ENCODE measurements at places on chromosomes 3 and 15.

- no peak for DNase-seq
Observed at GRCh38 chr3:57112206-57112605, 51.7 kb downstream of the SPATA12 start.

GRCh38 chr15:24075420-24076089 lies 388.4 kb upstream of the NDN start:
- no peak for DNase-seq

DNA sequence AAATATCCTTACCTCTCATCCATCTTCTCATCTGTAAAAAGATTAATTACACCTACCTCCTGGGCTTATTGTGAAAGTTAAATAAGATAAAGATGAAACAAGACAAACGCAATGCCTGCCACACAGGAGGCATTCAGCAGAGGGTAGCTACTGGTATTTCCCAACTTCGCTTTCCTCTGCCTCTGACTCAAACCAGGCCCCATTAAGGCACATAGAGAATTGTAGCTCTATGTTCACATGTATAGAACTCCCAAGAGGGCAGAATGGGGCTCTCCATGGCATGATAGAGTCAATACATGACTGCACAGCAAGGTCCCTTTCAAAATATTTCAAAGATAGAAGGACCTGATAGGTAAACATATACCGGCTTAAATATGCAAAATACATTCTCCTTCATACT lies 1.4 kb downstream of the LYSMD2 start:
- no peak for DNase-seq

GRCh38 chr15:32105258-32106241 lies 75.2 kb downstream of the CHRNA7 start:
- no peak for DNase-seq

DNA sequence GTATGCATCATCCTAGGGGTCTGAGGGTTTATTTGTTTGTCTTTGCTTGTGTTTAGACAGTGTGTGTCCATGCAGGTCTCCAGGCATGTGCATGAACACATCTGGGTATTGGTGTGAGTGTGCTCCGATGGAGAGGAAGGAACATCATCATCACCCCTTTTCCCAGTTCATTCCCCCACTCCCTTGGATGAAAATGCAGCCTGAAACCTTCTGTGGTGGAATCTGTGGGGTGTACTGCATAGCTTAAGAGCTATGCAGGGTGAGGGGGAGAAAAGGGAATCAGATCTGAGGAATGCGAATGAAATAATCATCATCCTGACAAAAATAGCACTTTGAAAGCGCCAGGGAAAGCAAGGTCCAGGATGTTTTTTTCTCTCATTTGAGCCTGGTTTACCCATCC lies 520.1 kb downstream of the NTRK3 start:
- no peak for DNase-seq

DNA sequence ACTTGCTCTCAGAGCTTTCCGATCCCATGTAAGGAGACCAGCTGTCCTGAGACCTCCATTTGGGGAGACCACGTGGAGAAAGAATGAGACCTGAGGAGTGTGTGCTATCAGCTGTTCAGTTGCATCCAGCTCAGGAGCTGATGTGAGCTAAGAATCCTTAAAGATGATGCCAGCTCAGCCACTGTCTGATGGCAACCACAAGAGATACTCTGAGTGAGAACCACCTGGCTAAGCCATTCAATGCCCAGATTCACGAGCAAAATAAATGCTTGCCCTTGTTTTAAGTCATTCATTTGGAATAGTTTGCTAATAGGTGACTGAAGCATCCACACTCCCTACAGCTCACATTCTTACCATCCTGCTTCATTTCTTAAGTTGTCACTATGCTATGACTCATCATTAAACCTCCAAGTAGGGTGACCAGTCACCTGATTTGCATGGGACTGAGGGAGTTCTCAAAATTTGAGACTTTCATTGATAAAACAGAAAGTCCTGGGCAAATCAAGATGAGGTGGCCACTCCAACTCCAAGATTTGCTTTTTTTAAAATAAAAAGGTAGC lies 56.4 kb downstream of the SPTSSB start:
- no peak for DNase-seq

GRCh38 chr3:11570251-11570650 lies 73.5 kb downstream of the VGLL4 start:
- no peak for DNase-seq

- no peak for DNase-seq
Observed at GRCh38 chr3:98532709-98533571, 1.2 kb downstream of the GPR15 start.

- no peak for DNase-seq
Observed at GRCh38 chr3:69723389-69723788, 15.9 kb upstream of the MITF start.

DNA sequence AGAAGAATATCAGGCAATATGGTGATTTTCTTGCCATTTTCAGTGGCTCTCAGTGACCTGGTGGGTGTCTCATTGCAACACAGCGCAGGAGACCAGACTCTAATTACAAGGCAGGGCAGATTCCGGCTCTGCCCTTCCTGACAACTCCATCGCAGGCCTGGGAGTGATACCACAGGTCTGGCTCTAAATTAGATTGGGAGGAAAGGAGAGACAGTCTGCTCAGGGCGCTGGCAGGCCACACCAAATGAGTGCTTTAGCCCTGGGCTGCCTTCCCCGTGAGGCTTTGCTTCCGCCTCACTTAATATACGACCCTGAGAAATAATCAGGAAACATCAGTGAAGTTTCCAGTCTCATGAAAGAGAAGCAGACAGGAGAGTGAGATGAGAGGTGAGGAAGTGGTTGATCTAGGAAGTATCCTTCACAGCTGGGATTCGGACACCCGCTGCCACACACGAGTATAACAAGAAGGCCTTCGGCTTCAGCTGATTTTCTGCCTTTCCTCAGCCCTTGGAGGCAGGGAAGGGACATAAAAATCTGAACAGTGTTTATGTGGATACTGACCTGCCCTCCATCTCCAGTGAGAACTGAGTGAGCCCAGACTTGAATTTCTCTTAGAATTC lies 73.7 kb upstream of the PROK2 start:
- no peak for DNase-seq

DNA sequence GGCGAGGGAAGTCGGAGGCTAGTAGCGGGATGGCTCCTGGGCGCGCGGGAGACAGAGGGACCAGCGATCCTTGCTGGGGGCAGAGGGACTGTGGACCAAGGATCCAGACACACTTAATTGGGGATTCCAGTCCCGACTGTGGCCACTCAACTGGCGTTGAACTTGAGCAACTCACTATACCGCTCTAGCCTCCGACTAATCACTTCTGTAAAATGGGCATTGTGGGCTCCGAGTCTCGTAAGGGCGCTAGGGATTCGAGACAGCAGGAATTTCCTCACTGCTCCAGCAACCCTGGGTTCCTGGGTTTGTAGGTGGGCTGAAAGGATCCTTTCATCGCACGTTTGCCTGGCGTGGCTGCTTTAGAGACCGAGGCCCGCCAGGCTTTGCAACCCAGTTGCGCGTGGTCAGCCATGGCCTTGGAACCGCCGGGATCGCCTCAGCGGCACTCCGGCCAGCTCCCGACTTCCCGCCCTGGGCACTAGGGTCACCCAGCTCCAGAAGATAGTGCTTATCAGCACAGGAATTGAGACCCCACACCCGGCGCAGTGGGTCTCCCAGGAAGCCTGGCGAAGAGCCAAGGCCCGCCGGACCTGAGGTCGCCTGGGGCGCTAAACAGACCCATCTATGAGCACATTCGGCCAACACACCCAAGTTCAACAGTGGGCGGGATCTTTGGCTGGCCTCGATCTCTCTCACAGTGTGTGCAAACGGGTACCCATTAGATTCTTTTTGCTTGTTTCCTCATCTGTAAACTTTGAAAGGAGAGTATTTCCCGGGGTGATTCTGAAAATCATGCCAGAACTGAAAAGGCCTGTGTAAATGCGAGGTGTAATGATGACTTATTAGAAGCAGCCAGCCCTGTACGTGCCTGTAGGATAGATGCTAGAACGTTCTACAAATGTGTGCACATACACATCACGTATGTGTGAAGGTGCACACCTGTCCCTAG lies 9.9 kb downstream of the FOXL2 start:
- DNase-seq = no peak

DNA sequence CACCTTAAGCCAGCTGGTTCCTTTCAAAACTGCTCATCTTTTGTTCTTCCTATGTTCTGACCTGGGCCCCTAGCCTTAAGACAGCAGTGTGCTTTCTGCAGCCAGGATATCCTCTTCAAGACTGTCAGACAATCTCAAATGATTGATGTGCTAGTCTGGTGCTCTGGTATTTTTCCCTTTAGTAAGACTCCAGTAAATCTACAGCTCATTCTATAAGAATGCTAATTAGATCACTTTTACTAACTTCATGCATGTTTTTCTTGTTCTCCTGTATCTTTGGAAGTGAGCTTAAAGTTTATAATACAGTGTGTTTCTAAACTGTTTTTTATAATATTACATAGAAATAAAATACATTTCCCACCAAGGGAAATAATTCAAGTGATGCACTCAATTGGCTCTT lies 220.9 kb upstream of the NANOGP8 start:
- no peak for DNase-seq

DNA sequence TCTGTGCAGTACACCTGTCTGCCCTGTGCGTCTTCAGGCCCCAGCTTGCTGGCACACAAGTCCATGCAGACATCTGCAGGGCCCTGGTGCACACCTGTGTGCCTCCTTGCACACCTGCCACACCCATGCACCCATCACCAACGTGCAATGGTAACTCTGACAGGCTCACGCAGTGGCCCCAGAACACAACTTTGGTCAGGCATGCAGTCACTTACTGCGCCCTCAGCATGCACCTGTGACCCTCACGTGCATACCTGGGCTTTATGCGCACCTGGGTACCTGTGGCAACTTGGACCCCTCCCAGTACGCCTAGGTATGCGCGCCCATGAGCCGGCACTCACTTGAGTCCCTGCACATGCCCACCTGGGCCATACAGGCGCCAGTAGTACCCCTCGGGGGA lies 1.7 kb downstream of the PLXND1 start:
- DNase-seq = no peak

DNA sequence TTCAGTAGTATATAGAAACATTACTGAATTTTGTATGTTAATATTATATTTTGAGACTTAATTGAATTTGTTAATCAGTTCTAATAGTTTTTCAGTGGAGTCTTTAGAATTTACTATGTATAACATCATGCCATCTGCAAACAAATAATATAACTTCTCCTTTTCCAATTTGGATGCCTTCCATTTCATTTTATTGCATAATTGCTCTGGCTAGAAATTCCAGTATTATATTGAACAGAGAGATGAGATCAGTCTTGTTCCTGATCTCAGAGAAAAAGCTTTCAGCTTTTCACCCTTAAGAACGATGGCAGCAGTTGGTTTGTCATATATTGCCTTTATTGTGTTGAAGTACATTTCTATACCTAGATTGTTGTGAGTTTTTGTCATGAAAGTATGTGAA lies 40.4 kb downstream of the OR4F15 start:
- DNase-seq = no peak

- no peak for DNase-seq
Observed at GRCh38 chr3:9978710-9979305, 7.8 kb downstream of the EMC3 start.

- DNase-seq = no peak
Observed at GRCh38 chr3:88235102-88235501, 85.3 kb downstream of the C3orf38 start.

DNA sequence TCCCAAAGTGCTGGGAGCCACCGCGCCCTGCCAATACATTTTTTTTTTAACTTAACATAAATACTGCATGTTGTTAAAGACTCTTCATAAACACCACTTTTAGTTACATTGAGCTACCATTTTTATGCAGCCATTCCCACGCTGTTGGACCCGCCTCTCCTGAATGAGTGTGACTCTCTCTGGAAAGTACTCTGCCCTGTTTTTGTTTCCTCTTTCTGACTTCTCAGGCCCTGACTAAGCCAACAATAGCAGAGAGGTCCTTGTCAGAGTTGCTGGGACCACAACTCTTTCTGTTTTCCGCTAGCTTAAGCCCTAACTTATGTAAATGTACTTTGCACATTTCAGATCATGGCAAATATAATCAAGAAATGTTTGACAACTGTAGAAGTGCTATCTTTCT lies 35.2 kb downstream of the PARP15 start:
- DNase-seq = no peak

DNA sequence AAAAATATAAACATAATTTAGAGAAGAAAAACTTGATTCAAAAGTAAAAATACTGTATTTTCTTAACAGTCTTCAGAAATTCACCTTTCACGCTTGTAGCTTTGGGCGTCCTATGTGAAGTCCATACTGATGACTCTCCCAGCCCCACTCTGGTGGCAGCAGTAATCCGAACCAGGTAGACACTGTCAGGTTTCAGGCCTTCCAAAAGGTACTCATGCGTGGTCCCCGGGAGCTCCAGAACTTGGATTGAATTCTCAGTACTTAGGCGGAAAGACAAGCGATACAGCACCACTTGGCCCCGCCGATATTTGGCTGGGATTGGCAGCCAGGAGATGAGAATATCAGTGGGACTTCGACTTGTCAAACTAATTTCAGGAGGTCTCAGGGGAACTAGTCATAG lies 69.7 kb downstream of the PRTG start:
- no peak for DNase-seq

GRCh38 chr3:152444029-152444641 lies 175.4 kb downstream of the MBNL1 start:
- no peak for DNase-seq

- DNase-seq = no peak
Observed at GRCh38 chr15:31336593-31337295, 10.1 kb downstream of the KLF13 start.

GRCh38 chr3:46399557-46399956 lies 7.3 kb downstream of the CCR5AS start:
- DNase-seq = no peak

DNA sequence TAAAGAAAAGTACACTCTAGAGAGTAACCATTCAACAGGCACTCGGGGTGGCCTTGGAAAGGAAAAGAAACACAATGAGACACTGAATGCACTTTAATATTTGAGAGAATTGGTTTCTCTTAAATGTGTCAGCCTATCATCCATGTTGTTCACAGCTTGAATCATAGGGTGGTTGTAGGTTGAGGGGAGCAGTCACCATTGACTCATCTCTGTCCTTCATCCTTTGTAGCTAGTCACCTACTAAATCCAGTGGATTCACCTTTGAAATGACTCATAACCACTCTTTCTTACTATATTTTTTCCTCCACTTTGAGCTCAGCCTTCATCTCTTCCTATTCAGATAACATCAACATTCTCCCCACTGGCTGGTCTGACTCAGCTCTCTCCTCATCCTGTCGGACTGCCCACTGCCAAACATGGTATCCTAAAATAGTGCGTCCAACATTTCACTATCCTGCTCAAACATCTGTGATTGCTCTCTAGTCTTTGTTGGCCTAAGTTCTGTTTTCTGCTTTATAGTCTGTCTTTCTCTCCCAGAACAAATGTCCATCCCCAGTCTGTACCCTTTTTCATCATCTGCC lies 182.7 kb upstream of the GADL1 start:
- no peak for DNase-seq

- no peak for DNase-seq
Observed at GRCh38 chr3:114627770-114628169, 333.9 kb downstream of the TIGIT start.
